ENCODE measurements at places on chromosomes 3 and 15.

DNA sequence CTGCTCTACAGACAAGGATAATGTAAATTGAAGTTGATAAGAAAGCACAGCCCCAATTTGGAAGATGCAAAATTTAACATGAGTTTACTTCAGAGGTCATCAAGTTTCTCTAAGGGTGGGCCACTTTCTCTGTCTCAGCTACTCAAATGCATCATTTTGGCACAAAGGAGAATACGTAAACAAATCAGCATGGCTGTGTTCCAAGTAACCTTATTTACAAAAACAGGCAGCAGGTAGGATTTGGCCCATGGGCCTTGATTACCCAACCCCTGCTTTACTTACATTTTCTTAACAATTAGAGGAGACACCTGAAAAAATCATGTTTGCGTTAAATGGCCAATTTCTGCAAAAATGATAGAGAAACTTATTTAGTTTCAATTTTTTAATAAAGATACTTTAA lies 181.7 kb downstream of the GBE1 start:
- DNase-seq = no peak

- DNase-seq = no peak
Observed at GRCh38 chr3:172694573-172695246, 16.2 kb downstream of the NCEH1 start.

DNA sequence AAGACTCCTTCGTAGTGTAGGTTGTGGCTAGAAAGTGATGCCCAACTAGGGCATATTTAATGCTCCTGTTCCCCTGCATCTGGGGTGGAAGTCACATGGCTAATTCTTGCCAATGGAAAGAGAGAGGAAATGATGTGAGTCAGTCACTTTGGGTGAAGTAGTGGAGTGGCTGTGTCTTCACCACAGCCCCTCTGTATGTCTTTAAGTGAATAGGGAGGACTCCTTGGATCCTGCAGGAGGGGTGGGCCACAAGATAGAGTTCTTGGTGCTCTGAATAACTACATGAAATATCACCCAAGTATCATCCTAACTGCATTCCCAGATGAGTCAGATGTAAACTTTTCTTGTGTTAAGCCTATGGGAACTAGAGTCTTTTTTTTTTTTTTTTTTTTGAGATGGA lies 17.8 kb upstream of the MB21D2 start:
- no peak for DNase-seq

DNA sequence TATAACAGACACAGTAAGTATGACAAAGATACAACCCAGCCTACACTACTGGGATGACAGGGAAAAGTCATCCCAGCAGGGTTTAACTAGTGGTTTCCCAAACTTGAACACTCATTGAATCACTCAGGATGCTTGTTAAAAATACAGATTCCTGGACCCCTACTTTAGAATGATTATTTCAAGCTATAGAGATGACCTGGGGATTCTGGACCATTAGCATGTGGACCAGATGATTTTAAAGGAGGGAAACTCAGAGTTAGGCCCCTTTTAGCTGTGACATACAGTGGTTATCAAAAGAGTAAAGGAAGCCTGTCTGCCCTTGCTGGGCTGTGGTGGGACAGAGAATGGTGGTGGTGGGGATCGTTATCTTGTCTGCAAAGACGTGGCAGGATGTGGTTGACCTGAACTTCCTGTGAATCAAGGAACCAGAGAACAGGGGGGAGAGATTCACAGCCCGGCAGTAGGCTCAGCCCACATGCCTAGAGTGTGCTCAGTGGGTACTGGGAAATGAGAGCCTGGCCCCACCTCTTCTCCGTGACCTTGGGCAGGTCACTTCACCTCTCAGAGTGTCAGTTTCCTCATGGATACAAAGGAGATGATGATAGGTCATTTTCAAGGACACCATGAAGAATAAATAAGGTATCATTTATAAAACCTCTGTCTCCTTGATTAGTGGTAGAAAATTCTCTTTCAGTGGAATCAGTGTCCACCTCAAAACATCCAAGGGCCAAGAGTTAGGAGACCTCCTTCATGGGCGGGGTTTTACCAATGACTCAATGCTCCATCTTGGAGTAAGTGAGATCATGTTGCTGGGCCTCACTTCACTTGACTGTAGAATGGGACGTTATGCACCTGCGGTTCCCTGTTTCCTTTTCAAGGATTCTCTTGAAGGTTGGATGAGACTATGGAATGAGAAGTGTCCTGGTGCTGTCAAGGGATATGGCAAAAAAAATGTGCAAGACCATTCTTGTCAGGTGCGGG lies 306.5 kb downstream of the RPLP1 start:
- DNase-seq = no peak

GRCh38 chr3:40088527-40089170 lies 220.9 kb upstream of the EIF1B start:
- no peak for DNase-seq

- DNase-seq = no peak
Observed at GRCh38 chr15:40084650-40085049, 24.0 kb downstream of the BMF start.

- DNase-seq = no peak
Observed at GRCh38 chr15:58564981-58565380, 133.2 kb downstream of the LIPC start.

GRCh38 chr3:161731968-161732367 lies 235.4 kb downstream of the OTOL1 start:
- DNase-seq = no peak

DNA sequence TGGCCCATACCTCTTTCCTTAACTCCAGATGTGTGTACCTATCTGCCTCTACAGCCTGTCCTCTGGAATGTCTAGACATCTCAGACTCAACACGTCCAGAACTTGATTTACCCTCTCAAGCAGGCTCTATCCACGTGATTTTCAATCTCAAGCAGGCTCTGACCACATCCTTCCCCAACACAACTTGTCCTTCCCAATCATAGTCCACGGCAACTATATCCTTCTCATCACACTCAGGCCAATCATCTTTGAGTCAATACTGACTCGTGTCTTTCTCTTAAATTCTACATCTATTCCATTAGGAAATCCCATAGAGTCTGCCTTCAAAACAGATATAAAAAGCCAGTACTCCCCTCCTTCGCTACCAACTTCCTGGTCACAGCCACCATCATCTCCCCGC lies 70.4 kb downstream of the FOXP1 start:
- no peak for DNase-seq

DNA sequence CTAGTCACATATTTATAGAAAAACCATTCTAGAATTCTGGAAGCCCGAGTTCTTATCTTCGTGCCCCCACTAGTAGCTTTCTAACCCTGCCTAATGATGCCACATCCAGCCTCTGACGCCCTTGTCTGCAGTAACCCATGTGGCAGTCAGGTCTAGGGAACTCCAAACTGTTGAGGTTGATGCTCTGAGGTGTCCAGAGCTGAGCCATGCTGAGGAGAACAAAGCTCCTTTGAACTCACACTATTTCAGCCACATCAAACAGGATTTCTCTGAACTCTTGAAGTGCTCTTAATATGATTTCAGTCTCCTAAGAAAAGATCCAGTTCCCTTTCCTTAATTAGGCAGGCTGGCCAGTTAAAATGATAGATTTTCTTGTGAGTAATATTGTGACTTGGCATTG lies 150.5 kb upstream of the ST8SIA2 start:
- DNase-seq = no peak

DNA sequence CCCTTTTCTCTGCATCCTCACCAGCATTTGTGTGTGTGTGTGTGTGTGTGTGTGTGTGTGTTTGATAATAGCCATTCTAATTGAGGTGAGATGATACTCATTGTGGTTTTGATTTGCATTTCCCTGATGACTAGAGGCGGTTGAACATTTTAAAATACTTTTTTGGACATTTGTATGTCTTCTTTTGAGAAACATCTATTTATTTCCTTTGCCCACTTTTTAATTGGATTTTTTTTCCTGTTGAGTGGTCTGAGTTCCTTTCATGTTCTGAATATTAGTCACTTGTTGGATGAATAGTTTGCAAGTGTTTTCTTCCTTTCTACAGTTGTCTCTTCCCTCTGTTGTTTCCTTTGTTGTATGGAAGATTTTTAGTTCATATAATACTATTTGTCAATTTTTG lies 54.3 kb upstream of the THSD4 start:
- no peak for DNase-seq

DNA sequence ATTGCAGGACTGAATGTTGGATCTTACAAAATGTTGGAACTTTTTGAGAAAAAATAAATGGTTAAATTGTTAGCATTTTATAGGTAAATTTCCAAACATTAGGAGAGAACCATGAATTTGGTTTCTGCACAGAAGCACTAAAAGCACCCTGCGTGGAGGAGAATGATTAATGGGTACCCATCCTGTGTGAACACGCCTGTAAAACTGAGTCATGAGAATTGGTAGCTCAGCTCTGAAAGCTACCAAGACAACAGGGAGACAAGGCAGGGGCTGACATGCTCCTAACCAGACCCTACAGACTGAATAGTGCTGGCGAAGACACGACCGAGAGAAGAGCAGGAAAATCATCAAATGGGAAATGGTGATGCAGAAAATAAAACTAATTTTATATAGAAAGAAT lies 32.4 kb upstream of the MTMR10 start:
- no peak for DNase-seq

DNA sequence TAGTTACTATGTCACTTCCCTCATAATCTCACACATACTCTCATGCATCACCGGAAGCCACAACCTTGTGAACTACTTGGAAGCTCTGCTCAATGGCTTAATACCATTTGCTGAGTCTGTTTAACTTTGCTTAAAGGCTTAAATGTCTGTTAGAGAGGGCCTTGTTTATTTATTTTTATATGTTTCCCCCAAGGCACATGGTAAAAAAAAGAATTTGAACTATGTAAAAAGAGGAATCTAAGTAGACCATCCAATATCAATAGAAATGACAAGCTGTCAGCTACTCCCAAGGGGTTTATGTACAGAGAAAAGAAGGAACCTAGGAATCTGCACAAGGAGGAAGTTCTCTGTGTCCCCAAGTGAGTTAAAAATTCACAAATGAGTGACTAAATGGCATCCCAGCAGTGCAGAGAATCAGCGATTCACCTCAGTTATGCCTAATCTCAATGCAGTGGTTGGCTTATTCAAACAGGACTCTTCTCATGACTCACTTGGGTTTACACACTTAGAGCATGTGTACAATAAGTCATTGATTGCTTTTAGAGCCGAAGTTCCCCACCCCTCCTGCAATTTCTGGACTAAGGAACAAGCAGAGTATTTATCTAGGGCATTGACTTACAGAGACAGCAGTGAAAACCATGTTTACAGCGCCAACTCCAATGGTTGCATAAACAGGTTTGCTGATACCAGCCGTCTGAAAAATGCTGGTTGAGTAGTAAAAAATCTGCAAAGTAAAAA lies 24.4 kb downstream of the SLC2A2 start:
- no peak for DNase-seq

DNA sequence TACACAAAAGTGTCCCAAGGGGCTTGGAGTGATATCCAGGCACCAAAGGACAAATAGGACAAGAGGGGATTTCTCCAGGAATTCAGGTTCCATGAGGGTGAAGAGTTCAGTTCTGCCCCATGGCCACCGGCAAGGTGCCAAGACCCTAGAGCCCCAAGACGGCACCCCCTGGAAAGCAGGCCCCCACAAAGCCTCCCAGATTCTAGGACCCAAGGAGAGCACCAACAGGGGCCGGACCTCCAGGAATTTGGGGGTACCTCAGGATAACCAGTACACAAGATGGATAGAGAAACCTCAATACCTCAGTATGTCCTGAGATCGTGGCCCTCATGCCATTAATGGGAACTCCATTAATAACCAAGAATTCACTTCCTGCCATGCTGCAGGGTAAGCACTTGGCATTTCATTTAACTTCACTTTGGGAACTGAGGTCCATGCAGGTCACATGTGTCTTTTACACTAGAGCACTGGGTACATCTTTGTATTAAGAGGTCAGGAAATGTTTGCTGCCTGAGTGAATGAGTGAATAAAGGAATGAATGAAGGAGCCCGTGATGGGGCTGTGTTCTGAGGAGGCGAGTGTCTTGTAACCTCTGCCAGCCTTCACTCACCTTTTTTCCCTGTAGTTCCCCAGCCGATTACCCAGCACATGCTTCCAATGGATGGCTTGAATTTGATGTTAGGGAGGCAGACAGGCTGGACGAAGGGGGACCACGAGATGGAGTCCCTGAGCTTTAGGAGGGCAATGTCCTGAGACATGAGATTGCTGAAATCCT lies 15.5 kb upstream of the PRSS50 start:
- no peak for DNase-seq

GRCh38 chr3:121724130-121724529 lies 25.4 kb downstream of the GOLGB1 start:
- no peak for DNase-seq

GRCh38 chr3:169813278-169813677 lies 574 bp upstream of the LRRC34 start:
- no peak for DNase-seq

- DNase-seq = peak; percentile 26
Observed at GRCh38 chr3:166837535-166837934, 542.6 kb downstream of the ZBBX start.

DNA sequence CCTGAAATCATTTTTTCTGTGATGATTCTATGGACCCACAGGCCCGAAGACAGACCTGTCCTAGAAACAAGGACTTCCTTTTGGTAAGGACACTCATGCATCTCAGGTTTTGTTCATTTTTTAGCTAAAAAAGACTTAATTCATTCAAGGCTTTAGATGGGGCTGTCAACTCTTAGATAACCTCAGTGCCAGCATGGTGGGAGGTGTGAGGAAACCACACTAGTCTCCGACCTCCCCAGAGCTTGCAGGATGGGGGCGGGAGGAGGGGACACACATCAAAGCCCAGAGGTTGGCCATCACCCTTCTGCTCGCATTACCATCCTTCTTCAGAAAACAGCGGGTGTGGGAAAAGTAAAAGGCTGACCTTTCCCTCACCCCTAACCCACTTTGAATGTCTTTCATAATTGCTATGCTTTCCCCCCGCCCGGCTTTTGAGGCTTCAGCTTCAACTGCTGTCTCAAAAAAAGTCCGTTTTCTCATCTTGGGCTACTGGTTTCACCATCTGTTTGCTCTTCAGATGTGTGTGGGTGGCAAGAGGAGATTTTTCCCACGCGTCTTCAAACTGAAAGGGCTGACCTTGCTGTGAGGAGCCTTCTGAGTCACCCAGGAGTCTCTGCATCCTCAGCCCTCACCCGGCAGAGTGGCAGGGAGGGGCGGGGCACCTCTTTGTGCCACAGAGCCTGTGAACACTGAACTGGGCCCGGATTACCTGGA lies 27.6 kb upstream of the CXCR6 start:
- no peak for DNase-seq

DNA sequence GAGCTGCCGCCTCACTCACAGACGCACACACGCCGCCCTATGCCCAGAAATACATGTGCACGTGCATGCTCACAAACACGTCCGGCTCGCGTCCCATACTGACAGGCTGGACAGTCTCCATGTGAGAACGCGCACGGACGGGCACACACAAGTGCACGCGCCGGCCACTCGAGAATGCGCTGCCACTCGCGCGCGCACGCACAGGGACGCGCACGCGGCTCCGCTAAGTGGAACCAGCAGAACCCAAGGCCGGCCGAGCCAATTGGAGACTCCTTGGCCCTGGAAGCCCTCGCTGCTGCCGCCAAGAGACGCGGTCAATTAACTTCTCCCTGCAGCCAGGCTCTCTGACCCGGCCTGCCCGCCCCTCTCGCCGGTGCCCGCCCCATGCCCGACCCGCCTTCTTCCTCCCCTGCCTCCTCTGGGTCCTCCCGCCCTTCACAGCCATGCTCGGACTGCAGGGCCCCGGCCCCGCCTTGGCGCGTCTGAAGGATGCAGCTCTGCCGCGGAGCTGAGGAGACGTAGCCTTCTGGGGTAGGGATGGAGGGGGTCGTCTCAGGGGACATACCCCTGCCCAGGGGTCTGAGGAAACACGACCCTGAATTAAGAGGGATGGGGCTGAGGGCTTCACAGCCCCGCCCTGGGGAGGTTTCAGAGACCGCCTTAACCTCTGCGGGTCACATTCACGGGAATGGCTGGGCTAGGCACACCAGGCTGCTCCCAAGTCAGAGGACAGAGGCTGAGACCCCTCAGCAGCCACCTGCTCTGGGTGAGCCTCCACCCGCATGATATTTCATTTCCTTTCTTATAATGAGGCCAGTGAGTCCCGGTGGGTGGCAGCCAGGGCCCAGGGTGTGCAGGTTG lies 15.0 kb downstream of the PTH1R start:
- no peak for DNase-seq

Data from HEK293T (cell line).